ENCODE measurements at places on chromosomes 3 and 15.

- DNase-seq: no peak
Measured at GRCh38 chr15:89441295-89441812, 55.0 kb downstream of the RHCG start.

DNA sequence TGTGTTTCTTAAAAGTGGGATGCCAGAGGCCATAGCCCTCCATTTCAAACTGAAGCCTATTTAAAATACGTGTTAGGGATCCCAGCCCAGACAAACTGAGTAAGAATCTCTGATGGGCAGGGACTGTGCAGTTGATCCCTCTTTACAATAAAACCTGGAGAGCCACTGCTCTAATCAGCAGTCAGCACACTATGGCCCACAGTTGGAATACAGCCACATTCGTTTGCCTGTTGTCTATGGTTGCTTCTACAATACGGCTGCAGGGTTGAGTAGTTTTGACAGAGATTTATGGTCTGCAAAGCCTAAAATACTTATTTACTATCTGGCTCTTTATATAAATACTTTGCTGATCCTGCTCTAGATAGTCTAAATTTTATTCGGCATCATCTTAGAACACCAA lies 32.4 kb downstream of the TJP1 start:
- DNase-seq: no peak

DNA sequence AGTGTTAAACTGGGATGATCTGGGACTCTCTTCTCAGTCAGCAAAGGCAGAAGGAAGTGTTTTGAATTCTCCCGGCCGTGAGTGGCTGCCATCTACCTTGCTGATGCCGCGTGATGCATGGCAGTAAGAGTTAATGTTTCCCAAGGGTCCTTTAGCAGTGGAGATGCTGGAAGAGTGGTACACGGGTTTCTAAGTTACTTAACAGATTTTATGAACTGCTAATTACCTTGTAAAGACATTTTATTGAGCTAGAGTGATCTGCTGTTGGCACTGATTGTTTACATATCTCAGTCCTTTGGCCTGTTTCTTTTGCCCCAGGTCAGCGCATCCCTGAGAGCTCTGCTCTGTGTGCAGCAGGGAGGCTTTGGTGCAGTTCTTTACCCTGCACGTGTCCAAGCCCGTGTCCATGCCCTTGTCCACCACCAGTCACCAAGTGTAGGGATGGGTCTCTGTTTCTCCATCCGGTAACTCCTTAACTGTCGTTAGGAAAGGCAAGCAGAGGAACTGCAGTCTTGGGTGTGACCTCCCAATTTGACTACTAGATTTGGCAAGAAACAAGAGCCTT lies 172.3 kb downstream of the SLCO3A1 start:
- no peak for DNase-seq

DNA sequence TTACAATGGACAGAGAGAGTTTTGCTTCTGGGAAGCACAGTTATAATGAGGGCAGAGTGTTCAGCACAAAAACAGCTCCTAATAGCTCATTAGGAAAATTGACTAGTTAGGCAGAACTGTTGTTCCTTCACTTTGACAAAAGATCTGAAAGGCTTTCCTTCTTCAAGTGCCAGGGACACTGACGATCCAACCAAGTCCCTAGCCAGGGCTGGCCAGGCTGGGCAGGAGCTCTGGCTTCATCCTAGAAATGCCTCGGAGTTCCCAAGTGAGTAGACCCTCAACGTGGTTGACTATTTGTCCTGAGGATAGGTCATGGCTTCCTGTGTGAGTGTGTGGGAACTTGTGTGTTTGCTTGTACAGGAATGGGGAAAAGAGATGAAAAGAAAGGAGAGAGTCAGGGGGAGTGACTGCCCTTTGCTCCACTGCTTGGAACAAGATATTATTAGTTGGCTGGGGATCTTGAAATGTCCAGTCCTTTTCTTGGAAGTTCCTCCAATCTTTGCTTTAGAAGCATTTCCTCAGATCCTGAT lies 617.9 kb downstream of the NTRK3 start:
- no peak for DNase-seq

GRCh38 chr15:42324308-42324707 lies 35.0 kb upstream of the CAPN3 start:
- no peak for DNase-seq

- no peak for DNase-seq
Measured at GRCh38 chr3:140902791-140903190, 38.8 kb upstream of the SLC25A36 start.

- DNase-seq: no peak
Measured at GRCh38 chr3:168333410-168333935, 237.7 kb upstream of the GOLIM4 start.

GRCh38 chr15:81843226-81843625 lies 202.6 kb downstream of the MEX3B start:
- DNase-seq: no peak

- DNase-seq: no peak
Measured at GRCh38 chr3:134314588-134315285, 59.5 kb downstream of the AMOTL2 start.

GRCh38 chr15:36334059-36334458 lies 245.4 kb upstream of the CDIN1 start:
- no peak for DNase-seq

DNA sequence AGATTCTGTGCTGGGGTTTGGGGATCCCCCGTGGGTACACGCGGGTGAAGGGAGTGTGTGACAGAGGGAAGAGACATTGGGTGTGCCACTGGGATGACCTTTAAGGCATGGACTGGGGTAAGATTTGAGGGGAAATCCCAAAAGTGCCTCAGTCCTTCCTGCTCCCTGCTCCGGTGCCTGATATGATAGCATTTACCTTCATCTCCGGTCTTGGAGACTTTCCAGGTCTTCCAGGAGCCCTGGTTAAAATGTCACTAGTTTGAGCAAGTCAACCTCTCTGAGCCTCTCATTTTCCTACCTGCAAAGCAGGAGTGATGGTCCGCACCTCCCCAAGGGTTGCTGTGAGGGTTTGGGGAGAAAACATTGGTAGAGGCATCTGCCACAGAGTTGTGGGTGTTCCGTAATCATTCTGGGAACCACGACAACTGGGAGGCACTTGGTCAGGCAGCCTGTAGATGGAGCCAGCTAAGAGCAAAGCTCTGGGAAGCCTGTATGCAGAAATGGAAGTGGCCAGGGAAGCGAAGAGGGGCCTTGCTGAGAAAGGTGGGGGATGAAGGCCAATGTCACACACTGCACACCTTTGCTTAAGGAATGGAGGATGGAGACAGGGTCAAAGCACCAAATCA lies 33.9 kb upstream of the KIF23 start:
- no peak for DNase-seq

DNA sequence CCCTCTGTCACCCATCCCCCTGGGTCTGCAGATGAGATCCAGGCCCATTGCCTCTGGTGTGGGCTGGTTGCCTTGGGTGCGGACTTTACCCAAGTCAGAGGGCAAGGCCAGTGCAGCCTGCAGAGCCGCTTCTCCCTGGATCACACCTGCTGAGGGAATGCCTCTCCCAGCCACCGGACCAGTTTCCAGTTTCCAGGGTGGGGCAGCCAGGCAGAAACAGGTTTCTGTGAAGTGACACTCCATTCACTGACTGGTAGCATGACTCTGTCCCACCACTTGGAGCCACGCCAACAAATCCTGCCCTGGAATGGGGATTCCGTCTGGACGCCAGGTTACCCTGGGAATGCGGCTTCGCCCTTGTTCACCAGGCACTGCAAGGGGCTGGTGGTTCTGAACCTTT lies 30.0 kb downstream of the PAQR5 start:
- no peak for DNase-seq

- no peak for DNase-seq
Measured at GRCh38 chr3:197083486-197083885, 53.9 kb upstream of the MELTF start.

GRCh38 chr3:150079029-150079739 lies 108.5 kb upstream of the PFN2 start:
- DNase-seq: no peak

GRCh38 chr15:94445566-94446160 lies 214.3 kb downstream of the MCTP2 start:
- DNase-seq: no peak

DNA sequence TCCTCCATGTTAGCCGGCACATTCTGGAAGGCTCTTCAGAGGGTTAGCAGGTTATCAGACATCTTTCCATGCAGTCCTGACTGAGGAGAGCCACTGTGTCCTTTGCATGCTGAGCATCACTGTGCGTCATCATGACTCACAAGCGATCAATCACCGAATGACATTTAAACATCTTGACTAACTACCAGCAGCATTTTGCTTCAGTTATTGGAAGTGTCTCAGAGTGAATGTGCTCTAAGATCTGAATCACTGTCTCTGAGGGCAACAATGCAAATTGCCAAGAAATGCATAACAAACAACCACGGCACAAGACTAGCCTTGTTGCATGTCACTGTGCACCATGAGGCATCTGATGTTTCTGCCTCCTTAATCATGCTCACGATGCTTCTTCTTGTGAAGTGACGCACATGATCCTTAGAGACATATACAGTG lies 18.3 kb upstream of the ATP8B4 start:
- DNase-seq: no peak

GRCh38 chr15:66673410-66674322 lies 28.4 kb upstream of the SMAD6 start:
- peak; percentile 12 for DNase-seq

GRCh38 chr3:60192297-60193114 lies 1058.7 kb downstream of the FHIT start:
- DNase-seq: peak; percentile 0

DNA sequence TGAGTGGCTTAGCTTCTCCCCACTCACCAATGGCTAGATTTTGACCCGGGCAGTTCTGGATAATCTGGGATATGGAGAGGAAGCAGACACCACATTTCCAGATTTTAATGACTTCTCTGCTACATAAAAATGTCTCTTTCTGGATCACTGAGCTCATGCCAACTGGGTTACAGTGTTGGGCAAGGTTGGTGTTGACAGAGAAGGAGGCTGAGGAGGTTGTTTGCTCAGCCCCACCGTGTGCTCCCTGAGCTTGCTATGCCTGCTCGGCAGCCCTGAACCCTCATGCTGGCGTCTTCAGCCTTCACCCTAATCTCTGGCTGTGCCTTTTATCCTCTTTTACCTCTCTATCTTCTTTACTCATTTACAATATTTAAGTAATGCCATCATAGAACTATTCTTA lies 53.0 kb upstream of the KPNA4 start:
- no peak for DNase-seq

DNA sequence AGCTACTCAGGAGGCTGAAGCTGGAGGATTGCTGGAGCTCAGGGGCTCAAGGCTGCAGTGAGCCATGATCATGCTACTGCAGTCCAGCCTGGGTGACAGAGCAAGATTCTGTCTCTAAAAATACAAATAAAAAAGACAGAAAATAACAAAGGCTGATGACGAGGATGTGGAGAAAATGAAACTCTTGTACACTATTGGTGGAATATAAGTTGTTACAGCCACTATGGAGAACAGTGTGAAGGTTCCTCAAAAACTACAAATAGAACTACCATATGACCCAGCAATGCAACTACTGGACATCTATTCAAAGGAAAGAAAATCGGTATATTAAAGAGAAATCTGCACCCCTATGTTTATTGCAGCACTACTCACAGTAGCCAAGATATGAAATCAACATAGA lies 526.7 kb upstream of the NAALADL2 start:
- DNase-seq: no peak

- DNase-seq: no peak
Measured at GRCh38 chr15:36152936-36153335, 426.5 kb upstream of the CDIN1 start.

- DNase-seq: no peak
Measured at GRCh38 chr3:64488939-64489338, 198.9 kb downstream of the ADAMTS9 start.

DNA sequence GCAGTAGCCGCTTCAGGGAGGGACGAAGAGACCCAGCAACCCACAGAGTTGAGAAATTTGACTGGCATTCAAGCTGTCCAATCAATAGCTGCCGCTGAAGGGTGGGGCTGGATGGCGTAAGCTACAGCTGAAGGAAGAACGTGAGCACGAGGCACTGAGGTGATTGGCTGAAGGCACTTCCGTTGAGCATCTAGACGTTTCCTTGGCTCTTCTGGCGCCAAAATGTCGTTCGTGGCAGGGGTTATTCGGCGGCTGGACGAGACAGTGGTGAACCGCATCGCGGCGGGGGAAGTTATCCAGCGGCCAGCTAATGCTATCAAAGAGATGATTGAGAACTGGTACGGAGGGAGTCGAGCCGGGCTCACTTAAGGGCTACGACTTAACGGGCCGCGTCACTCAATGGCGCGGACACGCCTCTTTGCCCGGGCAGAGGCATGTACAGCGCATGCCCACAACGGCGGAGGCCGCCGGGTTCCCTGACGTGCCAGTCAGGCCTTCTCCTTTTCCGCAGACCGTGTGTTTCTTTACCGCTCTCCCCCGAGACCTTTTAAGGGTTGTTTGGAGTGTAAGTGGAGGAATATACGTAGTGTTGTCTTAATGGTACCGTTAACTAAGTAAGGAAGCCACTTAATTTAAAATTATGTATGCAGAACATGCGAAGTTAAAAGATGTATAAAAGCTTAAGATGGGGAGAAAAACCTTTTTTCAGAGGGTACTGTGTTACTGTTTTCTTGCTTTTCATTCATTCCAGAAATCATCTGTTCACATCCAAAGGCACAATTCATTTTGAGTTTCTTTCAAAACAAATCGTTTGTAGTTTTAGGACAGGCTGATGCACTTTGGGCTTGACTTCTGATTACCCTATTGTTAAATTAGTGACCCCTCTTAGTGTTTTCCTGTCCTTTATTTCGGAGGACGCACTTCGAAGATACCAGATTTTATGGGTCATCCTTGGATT lies at the start of gene MLH1:
Gene MLH1 (plus strand): TSS at position 193 of the 958 bp plus-strand sequence. CDS start 30 bp downstream, at position 223.
- DNase-seq: peak; percentile 100

DNA sequence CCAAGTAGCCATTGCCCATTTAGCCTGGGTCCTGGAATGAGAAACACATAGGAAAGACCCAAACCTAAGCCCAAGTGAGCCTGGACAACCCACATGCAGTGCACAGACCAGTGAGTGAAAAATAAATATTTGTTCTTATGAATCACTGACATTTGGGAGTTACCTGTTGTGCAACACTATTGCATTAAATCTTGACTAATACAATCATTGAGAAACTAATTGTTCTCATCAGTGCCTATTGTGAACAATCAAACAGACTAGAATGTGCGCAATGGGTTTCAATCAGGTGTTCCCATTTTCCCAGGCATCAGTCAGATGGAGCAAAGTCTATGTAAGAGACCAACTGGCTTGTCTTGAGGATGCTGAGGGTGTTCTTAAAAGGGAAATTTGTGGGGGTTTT lies 54.7 kb upstream of the CNOT10 start:
- DNase-seq: no peak

- DNase-seq: no peak
Measured at GRCh38 chr3:126456766-126457388, 18.8 kb downstream of the ZXDC start.

DNA sequence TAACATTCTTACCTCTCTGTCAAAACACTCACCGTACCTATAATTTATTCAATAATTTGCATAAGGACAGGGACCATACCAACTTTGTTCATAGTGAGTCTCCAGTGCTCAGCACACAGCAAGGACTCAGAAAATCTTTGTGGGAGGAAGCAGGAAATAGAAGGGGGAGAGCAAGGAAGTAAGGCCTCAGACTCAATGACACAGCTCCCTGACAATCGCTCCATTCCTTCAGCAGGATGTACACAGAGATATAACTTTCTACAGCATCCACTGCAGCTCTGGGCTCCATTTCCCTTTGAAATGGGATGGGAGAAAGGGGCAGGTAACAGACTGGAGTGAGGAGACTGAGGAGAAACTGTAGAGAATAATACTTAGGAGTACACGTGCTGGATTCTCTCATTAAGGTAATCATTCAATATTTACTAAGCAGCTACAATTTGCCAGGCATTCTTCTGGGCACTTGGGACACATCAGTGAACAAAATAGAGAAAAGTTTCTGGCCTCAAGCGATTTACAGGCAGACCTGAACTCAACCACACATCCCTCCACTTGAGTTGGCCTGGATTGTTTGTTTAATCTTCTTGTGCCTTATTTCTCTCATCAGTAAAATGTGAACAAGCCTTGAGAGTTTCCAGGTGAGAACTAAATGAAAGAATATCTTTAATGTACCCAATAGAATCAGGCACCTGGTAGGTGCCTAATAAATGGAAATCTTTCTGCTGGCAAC lies 330.3 kb upstream of the THBS1 start:
- DNase-seq: no peak

Measured in CD4-positive, alpha-beta T cell treated with Interleukin-2 at 100 ng/mL for 4 hours (primary cell).